ENCODE measurements at places on chromosomes 12 and 14.

- no peak for DNase-seq
These were observed 44.8 kb downstream of the GCH1 start for GRCh38 chr14:54857830-54858269.

GRCh38 chr12:69553628-69554248, 31.5 kb upstream of the CCT2 start:
- DNase-seq, result peak; percentile 13

DNA sequence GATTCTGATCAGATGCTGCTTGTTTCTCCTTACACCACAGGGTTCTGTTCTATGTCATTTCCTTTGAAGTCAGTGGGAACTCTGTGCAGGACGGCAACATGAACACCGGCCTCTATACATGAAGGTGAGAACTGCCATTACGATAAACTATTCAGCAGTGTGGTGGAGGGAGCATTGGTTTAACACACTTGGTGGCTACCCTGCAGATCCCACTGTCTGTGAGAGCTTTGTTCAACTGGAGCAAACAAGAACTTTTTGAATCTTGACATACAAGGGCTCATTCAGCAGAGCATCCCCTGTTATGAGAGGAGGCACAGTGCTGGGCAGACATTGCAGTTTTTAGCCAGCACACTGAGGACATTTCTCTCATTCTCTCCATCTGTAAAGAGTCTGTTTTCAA, 10.7 kb upstream of the FRS2 start:
- no peak for DNase-seq

GRCh38 chr12:116037941-116038837, 239.3 kb downstream of the MED13L start:
- DNase-seq, result no peak

- DNase-seq, result no peak
These were observed 1.2 kb downstream of the HOXC10 start for GRCh38 chr12:53985994-53986685.

GRCh38 chr12:70456953-70457352, 90.9 kb downstream of the KCNMB4 start:
- DNase-seq, result no peak

- DNase-seq, result no peak
These were observed 615.4 kb downstream of the C12orf50 start for GRCh38 chr12:87413784-87414183.

- DNase-seq, result no peak
These were observed 82.1 kb downstream of the B4GALNT3 start for GRCh38 chr12:541676-542324.

GRCh38 chr12:131096681-131097181, 143.0 kb downstream of the ADGRD1 start:
- DNase-seq, result no peak

- DNase-seq, result no peak
These were observed 21.2 kb upstream of the CDKL1 start for GRCh38 chr14:50417853-50418252.

- no peak for DNase-seq
These were observed 635.8 kb upstream of the FOXG1 start for GRCh38 chr14:28130610-28131284.

DNA sequence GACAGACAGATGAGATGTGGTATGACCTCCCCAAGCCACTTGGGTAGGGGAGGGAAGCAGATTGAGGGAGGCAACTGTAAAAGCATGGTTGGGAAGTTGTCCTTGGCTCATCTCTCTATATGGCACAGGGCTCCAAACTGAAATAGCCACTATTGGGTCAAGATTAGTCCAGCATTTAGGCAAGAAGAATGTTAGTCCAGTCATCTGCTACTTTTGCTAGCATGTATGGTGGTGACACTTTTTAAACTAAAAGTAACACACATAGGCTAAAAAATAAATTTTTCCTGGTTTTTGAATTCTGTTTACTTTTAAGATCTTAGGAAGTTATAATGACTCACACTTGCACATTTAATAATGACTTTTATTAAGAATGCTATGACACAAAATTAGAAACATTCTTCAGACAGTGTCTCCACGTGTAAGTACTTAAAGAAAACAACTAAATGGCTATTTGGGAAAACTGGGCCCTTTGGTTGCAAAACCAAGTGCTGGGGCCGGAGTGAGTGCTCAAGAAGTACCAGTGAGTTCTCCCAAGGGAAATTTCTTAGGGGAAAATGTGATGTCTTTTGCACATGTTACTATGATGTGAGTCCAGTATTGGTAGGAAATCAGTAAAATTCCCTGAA, 179.1 kb upstream of the HIF1A start:
- no peak for DNase-seq

- no peak for DNase-seq
These were observed 77.7 kb downstream of the MAP3K9 start for GRCh38 chr14:70731447-70732239.

DNA sequence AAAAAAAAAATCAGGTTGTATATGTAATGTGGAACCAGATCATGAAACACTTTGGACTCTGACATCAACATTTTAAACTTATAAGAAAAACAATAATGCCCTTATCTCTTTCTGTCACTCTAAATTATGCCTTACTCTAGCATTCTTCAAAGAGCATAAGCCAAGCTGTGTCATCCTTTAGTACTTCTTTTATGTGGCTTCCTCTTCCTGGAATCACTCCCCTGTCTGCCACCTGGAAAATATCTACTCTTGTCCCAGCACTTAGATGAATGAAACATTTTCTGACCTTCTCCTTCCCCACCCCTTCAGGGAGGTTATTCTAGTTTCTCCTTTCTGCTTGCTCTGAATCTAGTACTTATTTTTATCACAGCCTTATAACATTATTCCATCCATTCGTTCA, 101.2 kb downstream of the CNTN1 start:
- DNase-seq, result no peak

DNA sequence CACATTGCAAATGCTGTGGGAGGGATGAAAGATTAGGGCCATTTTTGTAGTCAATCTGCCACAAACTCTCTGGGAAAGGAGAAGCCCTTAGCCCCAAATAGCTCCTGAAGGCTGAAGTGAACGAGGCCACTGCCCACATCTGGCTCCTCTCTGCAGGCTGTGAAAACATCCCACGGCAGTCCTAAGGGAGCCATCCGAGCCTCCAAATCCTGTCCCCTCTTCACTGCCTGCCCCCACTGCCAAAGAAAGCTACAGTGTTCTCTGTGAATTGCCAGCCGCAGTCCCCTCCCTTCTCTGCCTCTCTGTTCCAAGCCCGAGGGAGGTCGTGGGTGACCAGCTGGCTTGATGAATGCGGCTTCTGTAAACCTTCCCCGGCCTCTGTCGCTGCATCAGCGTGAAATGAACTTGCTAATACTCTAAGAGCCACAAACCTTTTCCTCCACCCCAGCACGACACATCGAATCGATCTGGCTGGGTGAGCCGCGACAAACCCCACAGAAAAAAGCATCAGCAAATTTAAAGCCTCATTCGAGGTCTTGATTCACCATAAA, 180.7 kb upstream of the NRXN3 start:
- DNase-seq, result no peak

DNA sequence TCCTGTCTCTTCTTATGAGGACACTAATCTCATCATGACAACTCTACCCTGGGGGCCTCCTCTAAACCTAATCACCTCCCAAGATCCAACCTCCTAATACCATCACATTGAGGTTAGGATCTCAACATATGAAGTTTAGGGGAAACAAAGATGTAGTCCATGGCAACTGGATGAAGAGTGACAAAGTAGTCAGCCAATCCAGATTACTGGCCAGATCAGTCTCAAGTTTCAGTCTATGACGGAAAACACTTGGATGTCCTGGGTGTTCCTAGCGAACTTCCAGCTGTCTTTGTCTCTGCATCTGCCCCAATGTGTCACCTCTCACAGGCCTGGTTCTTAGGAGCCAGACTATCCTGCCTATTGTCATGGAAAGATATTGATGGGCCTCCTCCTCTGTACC, 630.8 kb downstream of the AACS start:
- no peak for DNase-seq
